ENCODE measurements at places on chromosomes 16 and 17.
A peak's percentile ranks its signal among the peaks of the same experiment; 100 is the strongest.

DNA sequence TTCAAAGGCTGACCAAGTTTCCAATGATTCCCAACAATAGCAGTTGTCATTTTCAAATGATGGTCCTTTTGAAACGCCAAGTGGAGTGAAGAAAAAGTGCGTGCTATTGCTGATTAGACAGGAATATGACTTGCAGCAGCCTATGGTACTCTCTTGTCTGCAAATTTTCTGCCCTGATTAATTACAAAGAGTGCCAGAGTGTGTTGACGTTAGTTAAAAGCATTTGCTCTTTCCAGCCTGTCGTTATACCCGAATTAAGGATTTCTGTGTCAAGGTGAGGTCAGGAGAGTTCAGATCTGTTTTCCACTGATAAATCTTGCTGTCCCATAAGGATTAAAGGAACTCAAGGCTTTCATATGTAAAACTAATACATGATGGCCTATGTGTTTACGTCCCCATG, 75.0 kb upstream of the ADAMTS18 start:
- DNase-seq = no peak

DNA sequence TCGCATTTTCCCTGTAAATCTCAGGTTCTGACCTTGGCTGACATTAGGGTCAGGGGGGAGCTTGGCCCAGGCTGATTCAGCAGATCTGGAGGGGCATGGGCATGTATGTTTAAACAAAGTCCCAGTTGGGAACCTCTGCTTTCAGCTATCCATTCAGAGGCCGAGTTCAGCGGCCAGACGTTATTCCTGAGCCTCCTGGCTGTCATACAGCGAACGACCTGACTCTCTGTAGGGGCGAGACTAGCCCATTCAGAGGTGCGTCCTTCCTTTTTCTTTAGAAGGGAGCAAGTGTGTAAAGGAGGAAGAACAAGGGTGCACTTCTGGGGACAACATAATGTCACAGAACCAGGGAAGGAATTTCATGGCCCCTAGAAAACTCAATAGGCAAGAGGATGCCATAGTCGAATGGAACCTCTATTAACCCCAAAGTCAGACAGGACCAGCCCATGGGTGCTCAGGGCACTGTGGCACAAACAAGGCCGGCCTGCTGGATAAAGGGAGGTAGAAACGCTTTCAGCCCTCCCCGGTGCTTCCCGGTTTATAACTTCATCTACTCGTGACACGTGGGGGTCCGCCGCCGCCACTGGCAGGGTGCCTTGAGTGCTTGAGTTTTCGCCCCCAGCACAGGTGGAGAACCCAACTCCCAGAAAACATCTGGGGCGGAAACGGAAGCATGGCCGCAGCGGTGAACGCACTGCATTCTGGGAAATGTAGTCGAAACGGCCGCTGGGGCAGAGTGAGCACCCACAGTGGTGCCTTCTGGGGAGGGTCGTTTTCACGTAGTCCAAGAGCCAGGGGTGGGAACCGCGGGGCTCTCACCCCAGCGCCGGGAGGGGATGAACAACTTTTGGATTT, 33.2 kb upstream of the PLCG2 start:
- DNase-seq = peak; percentile 31

- no peak for DNase-seq
Observed at GRCh38 chr16:72191551-72191950, 19.6 kb upstream of the PMFBP1 start.

GRCh38 chr16:4913774-4914525, 23.0 kb downstream of the PPL start:
- no peak for DNase-seq

DNA sequence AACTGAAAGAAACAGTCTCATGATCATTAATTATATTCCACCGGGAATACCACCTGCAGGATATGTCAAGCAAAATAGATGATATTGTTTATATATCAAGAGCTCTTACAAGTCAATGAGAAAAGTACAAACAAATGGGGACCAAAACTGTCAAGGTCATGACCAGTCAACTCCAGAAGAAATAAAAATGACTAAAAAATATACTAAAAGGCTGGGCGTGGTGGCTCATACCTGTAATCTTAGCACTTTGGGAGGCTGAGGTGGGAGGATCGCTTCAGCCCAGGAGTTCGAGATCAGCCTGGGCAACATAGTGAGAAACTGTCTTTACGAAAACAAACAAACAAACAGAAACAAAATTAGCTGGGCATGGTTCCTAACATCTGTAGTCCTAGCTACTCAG, 49.8 kb upstream of the SCNN1B start:
- DNase-seq = no peak

DNA sequence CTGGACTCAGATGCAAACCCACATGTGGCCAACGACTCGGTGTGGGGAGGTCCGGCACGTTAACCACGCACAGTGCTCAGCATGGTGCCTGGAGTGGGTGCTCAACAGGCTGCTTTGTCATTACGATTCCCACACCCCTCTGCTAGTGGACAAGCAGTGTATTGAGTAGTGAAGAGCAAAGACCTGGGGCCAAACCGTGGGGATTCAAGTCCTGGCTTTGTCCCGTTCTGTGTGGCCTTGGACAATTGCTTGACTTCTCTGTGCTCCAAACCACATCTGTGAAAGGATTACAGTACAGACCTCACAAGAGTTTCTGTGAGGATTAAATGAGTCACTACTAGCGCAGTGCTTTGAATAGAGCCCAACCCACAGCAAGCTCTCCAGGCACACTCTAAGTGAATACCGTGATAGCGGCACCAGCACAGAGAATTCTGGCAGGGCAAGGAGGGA, 33.8 kb downstream of the TRPV2 start:
- no peak for DNase-seq

DNA sequence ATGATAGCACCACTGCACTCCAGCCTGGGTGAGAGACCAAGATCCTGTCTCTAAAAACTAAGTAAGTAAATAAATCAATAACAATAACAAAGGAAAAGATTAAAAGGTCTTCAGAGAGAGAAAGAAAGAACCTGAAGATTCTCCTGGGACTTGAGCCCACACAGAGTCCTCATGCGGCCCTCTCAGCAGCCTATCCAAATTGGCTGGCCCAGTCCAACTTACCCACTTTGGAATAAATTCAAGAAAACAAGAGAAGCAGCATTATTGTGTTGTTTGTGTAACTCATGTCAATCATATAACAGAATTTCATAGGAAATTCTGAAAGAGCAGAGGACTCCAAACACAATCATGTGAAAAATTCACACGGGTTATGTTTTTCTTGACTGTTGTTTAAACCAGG, 3.8 kb downstream of the SLX4 start:
- no peak for DNase-seq

DNA sequence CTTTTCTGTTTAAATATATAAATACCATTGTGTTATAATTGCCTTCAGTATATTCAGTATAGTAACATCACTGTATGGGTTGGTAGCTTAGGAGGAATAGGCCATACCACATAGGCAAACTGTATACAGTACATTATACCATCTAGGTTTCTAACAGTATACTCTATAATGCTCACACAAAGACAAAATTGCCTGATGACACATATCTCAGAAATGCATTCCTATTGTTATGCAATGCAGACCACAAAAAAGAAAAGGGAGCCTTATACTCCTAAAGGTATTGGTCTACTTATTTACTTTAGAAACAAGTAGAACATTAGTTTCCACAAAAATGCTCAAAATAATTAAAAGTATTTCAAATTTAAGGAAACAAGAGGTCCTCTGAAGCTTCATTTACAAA, 47.9 kb downstream of the SETD6 start:
- DNase-seq = no peak

GRCh38 chr17:37713028-37713431, 31.8 kb downstream of the HNF1B start:
- DNase-seq = no peak

DNA sequence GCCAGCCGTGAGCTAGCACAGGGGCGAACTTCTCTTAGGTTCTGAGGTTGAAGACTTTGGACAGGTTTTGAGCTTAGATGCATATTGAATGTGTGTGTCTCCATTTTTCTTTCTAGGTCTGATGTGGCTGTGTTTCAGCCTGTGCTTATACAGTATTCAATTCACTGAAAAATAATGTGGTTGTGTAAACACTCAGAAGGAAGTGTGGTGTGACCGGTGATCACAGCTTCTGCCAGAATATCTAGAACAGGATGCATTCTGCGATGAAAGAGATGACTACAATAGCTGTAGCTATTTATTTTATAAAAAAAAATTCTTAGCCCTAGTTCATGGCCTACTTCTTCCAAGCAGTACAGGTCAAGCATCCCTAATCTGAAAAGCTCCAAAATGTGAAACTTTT, 64.4 kb downstream of the MAP2K6 start:
- DNase-seq = no peak

Measured in nucleus accumbens (tissue), 56 donors.